ENCODE measurements at places on chromosomes 2 and 18.

DNA sequence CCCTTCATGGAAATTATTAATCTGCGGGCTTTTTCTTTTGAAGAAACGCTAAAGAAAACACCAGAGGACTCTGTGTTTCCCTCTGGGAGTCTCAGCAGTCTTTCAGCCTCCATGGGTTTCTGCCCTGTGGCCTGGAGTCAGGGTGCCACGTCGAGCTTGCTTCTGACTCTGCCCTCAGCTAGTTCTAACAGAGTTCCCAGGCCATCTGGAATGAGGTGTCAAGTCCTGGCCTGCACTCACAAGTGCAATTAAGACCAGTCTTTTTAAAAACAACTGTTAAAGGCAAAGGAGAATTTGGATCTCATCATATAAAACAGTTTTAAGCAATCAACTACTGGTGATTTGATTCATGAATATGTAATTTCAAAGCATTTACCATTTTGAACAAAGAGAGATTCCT is 157.3 kb downstream of the RHBDD1 start:
- DNase-seq: no peak

DNA sequence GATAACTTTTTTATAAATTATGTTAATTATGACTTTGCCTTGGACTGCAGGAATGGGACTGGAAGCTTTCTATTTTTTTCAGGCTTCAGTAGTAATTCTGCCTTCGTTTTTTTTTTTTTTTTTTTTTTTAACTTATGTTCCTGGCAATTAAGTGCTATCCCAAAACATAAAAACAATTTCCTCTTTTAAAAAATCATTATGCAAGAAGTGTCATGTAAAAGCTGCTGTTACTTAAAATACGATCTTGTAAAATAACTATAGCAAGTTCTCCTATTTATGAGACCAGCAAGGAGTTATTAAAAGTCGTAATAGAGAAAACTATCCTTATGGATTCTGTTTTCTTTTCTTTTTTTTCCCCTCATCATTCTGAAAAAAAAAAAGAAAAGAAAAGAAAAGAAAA is 301.6 kb upstream of the FBXO11 start:
- DNase-seq: no peak

DNA sequence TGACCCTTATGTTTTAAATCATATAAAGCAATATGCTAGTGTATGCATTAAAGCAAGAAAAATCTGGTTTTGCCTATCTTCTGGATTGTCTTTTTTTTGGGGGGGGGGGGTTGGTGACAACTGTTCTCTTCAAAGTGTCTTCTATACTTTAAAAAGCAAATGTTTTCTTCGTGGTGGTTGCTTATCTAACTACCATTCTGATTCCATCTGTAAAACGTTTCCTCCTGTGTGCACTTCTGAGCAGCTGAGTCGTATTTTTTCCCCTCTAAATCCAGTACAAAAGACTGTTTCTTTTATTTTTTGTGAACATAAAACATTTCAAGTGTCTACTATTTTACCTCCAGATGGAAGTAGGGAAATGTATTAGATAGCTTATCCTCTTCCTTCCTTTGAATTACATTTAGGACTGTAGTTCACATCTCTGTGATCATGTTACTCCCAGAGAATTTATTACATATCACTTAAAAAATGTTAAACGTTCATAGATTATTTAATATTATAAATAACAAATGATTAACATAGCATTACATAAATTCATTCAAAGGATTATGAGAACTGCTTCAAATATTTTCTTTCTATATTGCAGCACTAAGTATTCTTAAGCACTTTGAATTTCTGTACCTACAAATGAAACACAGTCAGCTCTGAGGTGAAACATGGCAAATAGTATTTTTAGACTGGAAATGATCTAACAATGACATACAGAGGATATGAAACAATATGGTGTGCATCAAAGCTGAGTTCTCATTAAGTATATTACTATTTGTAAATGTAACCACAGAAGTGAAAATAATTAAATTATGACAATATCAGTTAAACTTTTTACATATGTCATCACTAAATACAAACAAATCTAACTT is 56.4 kb downstream of the SCN3A start:
- DNase-seq: no peak

DNA sequence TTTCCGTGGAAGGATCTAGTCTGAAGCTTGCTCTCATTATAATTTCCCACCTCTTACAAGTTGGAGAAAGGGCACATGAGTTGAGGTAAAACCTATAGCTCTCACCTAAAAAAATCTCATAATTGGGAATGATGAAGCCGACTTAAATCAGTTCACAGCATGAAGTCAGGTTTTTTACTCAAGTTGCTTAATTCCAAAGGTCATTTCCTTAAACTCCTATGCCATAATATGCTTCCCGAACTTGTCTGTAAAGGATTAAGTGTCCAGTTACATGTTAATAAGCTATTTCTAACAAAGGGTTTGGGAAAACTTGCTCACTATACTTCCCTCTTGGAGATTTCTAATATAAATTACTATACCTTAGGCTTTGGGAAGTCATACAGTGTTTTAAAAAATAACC is 481.2 kb downstream of the NUP35 start:
- DNase-seq: no peak

GRCh38 chr2:10331027-10331701 is 28.5 kb downstream of the HPCAL1 start:
- peak; percentile 62 for DNase-seq

DNA sequence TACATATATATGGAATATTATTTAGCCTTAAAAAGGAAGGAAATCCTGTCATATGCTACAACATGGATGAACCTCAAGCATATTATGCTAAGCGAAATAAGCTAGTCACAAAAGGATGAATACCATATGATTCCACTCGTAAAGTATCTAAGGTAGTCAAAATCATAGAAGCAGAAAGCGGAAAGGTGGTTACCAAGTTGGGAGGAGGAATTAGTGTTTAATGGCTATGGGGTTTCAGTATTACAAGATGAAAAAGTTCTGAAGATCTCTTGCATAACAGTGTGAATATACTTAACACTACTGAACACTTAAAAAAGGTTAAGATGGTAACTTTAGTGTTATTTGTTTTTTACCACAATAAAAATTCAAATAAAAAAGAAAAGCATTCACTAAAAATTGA is 99.0 kb downstream of the MGAT5 start:
- DNase-seq: no peak

DNA sequence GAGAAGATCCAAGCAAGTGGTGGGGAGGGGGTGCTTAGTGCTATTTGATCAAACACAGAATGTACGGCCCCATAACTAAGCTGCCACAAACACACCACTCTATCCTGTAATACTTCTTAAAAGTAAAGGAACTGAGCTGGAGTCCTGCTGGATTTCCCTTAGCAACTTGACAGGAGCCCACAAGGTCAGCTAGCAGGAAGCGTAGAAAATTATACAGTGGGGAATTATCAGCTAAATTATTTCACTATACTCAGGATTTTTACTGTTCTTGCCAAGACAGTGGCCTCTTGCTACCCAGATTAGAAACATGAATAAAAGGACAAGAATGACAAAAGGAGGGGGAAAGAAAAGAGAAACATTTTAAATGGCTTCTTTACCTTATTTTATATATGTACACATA is 217.1 kb downstream of the ZNF521 start:
- no peak for DNase-seq

DNA sequence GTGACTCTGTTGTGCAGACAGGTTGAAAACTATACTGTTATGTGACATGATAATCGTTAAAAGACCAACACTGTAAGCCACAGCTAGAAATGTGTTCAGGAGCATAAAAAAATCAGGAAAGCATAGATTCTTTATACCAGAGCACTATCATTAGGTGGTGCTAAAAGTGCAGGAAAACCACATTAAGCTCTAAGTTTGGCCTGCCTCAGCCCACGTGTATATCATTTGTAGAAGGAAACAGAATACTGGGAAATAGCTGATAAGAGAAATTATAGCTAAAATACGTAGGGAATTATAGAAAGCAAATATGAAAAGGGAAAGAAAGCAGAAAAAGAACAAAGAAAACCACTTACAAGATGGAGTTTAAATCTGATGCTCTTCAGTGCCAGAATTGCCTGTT is 26.5 kb upstream of the C2orf74 start:
- peak; percentile 30 for DNase-seq

DNA sequence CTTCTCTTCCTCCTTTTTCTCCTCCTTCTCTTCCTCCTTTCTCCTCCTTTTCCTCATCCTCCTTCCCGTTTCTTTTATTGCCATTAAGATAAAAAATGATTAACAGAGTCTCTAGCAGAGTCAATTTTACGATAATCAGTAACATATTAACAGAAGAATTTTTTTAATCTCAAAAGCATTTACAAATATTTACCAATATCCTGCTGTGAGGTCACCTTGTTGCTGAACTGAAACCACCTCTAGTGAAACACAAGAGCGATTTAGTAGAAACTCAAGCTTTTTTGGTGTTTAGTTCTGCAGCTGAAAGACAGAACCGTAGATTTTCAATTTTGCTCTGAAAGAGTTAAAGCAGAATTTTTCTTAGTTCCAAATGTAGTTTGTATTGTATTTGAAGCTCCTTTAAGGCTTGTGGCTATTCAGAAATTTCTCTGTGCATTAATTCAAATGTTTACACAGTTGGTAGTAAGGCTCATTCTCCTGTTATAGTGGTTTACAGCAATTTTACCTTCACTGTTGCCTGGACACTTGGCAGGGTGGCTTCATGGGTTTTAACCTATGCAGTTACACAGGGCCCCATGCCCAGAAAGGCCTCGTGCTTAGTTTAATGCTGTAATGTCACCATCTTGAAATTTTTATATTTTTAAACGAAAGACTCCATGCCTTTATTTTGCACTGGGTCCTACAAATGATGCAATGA is 1106.6 kb upstream of the FAM98A start:
- no peak for DNase-seq

DNA sequence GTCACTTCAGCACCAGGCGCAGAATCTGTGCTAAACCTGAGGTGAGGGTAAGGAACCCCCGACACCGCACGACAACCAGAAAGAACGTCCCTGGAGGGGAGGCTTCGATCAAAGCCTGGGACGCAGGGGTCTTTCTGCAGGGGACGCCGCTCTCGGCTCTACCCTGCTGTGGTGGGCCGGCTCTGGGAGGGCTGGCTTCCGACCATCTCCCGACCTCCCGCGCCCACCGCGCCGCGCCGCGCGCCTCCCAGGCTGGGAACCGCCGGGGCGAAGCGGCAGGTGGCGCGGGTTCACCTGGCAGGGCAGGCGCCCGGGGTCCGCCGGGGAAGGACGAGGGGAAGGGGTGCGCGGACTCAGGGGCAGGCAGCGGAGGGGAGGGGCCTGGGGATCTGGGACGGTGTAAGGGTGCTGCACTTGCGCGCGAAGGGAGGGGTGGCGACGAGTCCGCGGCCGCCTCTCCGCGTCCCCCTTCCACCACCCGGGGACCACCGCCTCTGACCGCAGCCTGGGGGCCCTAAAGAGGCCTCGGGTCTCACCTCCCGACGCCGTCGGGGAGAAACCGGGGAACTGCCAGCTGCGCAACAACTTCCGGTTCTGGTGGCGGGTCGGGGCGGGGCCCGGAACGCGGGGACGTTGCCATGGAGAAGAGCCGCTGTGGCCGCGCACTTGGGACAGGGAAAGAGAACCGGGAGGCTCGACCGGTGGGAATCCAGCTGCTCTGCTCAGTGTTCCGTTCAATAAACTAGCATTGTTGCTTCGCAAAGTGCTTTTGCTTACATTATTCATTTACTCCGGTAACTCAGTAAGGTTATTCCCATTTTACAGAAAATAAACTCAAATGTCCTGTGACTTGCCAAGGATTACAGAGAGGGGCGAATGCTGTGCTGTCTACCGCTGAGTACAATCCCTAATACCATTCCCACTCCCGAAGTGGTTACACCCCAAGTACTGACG is at the start of gene ZNF396:
TSS of gene ZNF396 (minus strand) at position 596 of the 954 bp plus-strand sequence. CDS start 3,045 bp downstream, outside the sequence.
- peak; percentile 70 for DNase-seq

DNA sequence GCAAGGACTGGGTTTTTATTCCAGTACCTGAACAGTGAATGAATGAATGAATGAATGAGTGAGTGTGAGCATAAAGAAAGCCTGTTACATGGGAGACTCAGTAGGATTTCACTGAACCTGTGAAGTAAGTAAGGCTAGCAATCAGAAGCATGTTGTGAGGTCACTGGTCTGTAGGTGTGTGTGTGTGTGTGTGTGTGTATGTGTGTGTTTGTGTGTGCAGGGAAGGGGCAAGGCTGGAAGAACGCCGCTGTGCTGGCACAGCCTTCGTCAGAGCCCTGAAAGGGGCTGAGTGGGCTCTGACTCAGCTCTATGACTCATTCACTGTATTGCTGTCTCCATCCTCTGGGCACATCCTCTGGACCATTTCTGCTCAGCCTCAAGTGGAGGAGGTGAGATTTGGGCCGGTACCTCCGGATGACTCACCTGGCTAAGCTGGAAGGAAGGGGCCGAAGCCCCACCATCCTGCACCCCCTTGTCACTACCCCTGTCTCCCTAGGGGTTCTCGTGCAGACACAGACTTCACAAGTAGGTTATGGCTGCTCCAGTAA is 51.4 kb upstream of the MRPL33 start:
- no peak for DNase-seq

- no peak for DNase-seq
Measured at GRCh38 chr2:228282376-228282775, 100.9 kb upstream of the SPHKAP start.

GRCh38 chr2:98445177-98445682 is 572 bp downstream of the INPP4A start:
- no peak for DNase-seq

DNA sequence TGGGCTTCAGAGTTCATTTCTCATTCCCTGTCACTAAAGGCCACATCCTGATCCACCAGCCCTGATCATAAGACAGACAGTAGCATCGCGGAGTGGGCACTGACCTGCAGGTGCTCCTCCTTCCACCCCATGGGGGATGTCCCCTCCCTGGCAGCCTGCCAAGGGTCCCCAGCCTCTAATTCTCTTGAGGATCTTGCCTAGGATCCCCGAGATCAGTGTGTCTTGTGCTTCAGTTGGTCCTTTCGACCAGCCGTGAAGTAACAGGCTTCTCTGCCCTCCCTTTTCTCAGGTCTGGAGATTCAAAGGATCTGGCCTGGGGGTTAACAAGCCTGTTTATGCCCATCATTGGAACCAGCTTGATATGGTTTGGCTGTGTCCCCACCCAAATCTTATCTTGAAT is 74.5 kb downstream of the ALPK2 start:
- no peak for DNase-seq

- no peak for DNase-seq
Measured at GRCh38 chr2:102012061-102012614, 20.4 kb downstream of the IL1R2 start.

DNA sequence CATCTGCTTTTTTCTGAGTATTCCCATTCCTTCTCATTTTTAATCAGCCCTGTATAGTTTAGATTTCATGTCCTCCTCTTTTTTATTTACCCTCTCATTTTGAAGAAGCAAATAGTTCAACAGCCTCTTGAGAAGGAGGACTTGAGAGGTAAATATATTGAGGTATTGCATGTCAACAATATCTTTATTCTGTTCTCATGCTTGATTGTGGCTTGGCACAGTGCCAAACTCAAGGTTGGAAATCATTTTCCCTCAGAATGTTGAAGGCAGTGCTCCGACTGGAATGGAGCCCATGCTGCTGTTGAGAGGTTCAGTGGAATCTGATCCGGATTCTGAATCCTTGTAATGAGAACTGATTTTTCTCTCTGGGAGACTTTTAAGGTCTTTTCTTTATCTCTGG is 31.0 kb upstream of the GALNT3 start:
- DNase-seq: no peak

DNA sequence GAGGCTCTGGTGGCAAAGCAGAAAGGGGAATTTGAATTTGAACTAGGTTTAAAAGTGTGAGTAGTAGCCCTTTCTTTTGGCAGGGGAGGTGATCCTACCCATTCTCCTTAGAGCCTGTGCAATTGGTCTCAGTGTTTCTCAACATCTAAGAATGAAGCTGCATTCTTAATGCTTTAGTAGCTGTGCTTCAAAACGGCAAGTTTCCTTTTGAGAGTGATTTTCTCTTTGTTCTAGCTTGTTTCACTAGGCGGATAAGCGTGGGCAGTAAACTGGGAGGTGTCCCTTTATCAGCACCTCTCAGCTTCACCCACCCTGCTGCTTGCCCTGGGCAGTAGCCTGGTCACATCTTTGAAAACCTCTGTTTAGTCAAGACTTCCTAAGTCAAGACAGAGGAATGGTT is 6.7 kb downstream of the CRIM1 start:
- DNase-seq: no peak
